ENCODE measurements at places on chromosomes 6 and 20. TPM values are rescaled to one million over a fixed set of nuclear protein-coding genes. Genes with fewer than 3 reads are reported as not detected.

The PTPRK gene
- 107 TPM for total RNA-seq

- no peak for DNase-seq
These were observed 406.3 kb downstream of the TAF4 start for GRCh38 chr20:61659246-61659993.

The EYA4 gene
- 4.1 TPM for total RNA-seq

DNA sequence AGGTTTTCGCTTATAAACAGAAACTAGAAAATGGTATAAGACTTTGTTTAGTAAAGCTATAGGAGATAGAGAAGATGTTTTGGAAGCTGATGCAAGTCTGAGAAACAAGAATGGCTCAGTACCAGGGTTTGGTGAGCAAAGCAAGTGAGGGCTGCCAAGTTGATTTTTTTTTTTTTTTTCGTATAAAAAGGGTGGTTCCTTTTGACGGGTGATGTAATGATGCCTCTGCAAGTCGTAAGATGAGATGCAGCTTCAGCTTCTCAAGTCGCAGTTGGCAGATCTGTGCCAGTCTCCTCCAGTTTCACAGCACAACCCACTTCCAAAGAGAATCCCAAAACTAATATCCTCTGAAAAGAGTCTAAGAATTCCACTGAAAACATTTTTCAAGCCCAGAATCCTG, 252.8 kb upstream of the CDH4 start:
- DNase-seq: no peak

DNA sequence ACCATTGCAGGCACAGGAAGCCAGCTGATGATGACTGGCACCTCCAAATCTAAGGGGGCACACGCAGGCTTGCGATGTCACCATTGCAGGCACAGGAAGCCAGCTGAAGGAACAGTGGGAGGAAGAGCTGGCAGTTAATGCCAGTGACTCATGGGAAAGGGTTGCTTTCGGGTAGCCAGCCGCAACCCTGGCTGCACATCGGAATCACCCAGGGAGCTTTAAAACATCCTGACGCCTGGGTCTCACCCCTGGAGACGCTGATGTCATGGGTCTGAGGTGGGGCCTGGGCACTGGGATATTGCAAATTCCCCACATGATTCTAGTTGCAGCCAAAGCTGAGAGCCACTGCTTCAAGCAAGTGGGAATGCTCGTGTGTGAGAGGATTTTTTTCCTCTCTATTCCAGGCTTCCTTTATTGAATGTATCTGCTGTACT, 16.1 kb upstream of the CCN6 start:
- DNase-seq: peak; percentile 59

The SESN1 gene
- total RNA-seq: 40.9 TPM

DNA sequence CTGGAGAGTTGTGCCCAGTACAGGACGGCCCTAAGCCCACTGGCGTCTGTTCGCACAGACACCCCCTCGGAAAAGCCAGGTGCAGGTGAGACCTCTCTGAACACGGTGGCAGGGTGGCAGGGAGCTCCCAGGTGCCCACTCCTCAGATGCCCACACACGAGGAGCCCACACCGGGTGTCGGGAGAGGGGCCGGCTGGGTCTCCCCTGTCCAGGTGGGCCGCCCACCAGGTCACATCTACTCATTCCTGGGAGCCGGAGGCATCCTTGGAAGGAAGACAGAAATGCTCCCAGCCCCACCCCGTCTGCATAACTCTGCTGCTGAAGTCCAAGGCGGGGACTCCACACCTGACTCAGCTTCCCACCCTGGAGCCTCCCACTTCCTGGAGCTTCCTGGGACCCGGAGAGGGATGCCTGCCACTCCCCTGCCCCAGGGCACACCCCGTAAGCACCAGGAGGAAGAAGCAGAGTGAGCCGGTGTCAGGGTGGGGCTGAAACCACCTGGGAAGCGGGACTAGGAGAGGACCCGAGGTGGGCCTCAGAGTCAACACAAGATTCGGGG, 2.5 kb downstream of the SRMS start:
- no peak for DNase-seq

GRCh38 chr20:63968928-63969760, 586 bp downstream of the ZNF512B start:
- peak; percentile 51 for DNase-seq

The THBS2 gene
- total RNA-seq: 65.8 TPM

DNA sequence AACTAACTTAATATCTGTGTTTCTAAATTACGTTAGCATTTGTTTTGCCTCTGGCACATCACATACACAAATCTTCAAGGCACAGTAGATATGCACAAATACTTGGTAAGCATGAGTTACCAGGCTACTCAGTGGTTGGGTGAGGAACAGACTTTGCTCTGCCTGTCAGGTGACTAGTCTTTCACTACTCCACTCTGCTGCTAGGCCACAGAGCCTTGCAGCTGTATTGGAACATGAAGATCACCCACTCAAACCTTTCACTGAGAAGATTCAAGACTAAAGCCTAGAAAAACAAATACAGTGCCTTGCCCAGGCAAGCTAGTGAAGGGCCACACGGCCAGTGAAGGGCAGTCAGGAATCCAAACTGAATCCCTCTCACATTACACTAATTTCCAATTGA, 47.0 kb downstream of the DTNBP1 start:
- DNase-seq: no peak

The MBOAT1 gene
- total RNA-seq: 25.0 TPM

The CGA gene
- not detected for total RNA-seq

DNA sequence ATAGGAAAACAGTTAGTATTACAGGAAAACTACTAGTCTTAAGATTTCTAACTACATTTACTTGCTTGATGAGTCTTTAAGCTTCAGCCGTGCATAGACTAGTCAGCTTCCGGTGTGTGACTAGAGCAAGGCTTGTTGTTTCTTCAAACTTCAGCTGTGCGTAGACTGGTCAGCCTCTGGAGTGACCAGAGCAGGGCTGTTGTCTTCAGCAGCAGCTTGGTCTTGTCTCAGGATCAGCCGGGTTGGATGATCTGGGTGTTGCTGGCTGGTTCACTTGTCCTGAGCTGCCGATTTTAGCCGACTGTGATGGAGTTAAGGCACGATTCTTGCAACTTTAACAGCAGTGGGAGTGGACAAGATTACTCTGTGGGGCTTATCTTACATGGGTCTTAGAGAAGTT, 44.7 kb downstream of the HLA-C start:
- DNase-seq: no peak

- no peak for DNase-seq
These were observed 134.1 kb upstream of the PREP start for GRCh38 chr6:105536961-105537360.

- DNase-seq: no peak
These were observed 132.7 kb upstream of the SLC24A3 start for GRCh38 chr20:19079536-19080299.

DNA sequence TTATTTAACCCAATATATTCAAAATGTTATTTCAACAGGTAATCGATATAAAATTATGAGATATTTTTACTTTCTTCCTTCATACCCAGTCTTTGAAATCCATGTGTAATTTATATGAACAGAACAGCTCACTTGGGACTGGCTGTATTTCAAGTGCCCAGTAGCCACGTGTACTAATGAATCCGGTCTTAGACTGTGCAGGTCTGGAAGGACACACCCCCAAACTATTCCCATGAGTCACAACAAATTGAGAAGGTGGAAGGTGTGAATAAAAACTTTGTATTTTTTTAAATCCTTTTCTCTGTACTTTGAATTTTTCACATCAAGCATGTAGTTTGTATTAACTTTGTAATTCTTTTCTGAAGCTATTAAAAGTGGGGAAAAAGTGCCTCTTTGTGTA, 2.8 kb downstream of the UNC5CL start:
- DNase-seq: no peak

DNA sequence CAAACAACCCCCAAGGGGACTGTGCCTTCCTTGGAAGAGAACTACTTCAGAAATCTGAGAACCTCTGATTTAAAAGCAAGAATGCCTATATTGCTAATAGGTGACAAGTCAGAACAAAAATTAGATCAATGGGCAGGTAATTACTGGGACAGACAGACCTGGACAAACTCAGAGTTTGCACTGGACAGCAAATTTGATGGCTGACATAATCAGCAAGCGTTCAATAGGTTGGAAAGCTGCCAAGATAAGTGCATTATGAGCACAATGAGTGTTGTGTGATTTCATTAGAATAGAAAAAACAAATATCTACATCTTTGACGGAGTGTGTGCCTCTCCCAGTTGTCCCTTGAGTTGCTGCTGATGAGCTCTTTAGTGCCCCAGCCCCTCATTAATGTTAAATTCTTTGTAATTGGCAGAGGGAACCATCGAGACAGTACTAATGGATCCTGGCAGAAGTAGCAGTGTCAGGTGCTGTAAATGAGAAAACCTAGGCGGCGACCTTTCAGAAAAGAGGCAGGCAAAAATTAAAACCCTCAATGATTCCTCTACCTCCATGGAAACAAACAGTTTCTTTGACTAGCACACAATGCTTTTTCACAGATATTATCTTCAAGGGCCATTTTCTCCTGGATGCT, 116.5 kb upstream of the COL21A1 start:
- no peak for DNase-seq

The PFDN4 gene
- total RNA-seq: 25.3 TPM

The RBBP8NL gene
- 11.4 TPM for total RNA-seq

All from ureter (tissue), 1 donor.